ENCODE measurements at places on chromosomes 7 and 10.
A peak's percentile ranks its signal among the peaks of the same experiment; 100 is the strongest.

DNA sequence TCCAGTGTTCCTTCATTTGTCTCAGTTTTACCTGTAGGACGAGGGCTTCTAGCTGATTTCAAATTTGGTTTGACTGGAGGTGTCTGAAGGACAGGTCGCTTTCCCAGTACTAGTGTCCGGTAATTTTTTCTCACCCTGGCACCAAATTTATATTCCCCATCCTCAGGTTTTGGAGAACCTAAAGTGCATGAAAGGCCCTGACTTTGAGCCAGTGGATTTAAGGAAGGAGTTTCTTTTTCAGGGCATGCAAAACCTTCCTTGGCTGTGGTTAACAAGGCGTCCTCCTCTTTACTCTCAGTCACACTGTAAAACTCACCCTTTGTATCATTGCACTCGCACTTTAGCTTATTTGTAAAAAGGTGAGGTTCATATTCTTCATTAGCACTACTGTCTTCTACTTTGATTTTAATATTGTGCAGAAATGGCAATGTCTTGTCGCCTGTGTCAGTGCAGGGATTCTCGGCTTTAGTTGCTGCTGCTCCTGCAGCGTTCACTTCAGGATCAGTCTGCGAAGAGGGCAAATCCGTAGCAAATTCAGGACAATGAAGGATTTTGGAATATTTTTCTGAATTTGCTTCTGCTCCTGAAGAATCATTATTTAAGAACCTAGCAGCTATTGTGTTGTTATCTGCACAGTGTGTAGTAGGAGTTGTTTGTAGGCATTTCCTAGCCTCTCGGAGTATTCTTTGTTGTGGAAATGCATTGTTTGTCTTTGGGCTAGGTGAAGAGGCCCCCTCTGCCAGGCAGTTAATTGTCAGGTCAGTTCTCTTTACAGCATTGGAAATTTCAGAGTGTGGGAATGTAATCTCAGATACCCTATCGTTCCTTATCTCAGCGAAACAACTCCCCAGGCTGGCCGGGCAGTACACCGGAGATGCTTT, 9.9 kb downstream of the SKIDA1 start:
- peaks cover 75% of the 10 kb centered on the region for H3K27me3 ChIP-seq
- H3K27ac ChIP-seq = no peak overlapping the region
- H3K4me3 ChIP-seq = peak overlapping the region; percentile 88
- peaks cover 37% of the 10 kb centered on the region for H3K4me1 ChIP-seq
- no peaks in the 10 kb centered on the region for H3K36me3 ChIP-seq
- no peak for DNase-seq

DNA sequence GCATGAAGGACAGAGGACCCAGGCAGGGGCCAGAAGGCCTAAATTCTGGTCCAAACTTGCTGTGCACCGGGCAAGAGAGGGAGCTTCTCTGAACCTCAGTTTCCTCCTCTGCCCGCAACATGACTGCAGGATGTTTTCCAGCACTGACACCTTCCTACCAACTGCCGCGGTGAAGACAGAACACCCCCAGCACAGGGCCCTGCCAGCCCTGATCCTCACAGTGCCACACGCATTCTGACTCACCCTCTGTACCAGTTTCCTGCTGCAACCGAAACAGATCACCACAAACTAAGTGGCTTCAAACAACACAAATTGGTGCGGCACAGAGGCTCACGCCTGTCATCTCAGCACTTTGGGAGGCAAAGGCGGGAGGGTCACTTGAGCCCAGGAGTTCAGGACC, 18.1 kb downstream of the MAD1L1 start:
- peak overlapping the region; percentile 65 for H3K27ac ChIP-seq
- no peak for DNase-seq
- H3K4me3 ChIP-seq = no peak overlapping the region
- H3K36me3 ChIP-seq = peaks cover 90% of the 10 kb centered on the region
- H3K27me3 ChIP-seq = no peaks in the 10 kb centered on the region

GRCh38 chr7:50164559-50165170, 71.6 kb upstream of the ZPBP start:
- no peak for DNase-seq
- no peaks in the 10 kb centered on the region for H3K27me3 ChIP-seq
- H3K4me1 ChIP-seq = peaks cover 74% of the 10 kb centered on the region
- no peak overlapping the region for H3K4me3 ChIP-seq

DNA sequence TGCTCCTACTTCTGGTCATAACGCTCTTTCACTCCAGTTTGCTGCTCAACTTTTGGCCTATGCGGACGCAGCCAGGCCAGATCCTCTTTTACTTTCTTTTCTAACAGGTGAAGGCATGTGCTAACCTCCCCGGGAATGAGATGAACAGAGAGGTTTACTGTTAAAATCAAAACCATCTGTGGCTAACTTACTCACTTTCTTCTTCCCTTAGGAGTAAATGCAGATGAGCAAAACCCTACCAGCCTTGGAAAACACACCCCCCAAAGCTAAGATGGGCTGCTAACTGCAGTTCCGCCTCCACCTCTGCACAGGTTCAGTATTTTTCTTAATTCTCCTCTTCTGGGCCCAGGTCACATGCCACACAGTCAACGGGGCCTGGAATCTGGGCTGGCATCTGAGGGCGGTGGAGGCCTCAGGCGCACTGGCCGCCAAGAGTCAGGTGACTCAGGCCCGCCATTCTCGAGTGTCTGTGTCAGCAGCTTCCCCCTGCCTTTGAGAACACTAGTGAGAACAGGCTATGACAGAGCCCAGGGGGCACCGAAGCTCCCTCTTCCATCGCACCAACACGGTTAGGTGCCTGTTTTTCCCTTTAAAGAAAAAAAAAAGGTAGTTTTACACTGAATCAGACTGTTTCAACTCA, 11.1 kb downstream of the FAM53B start:
- H3K27ac ChIP-seq = peak overlapping the region; percentile 94
- H3K36me3 ChIP-seq = peaks cover 6% of the 10 kb centered on the region

GRCh38 chr10:22320591-22321155, at the start of gene BMI1:
Gene BMI1, plus strand, starts transcription at chr10:22321099. Its CDS starts 5,351 bp downstream, at chr10:22326450.
- peaks cover 49% of the 10 kb centered on the region for H3K4me1 ChIP-seq
- H3K27me3 ChIP-seq = no peaks in the 10 kb centered on the region
- H3K27ac ChIP-seq = peak within 1 kb of the TSS; percentile 97
- H3K4me3 ChIP-seq = peak within 1 kb of the TSS; percentile 92

GRCh38 chr7:12256090-12256489, 45.0 kb downstream of the TMEM106B start:
- H3K27me3 ChIP-seq = peaks cover 12% of the 10 kb centered on the region
- peaks cover 12% of the 10 kb centered on the region for H3K36me3 ChIP-seq
- no peak overlapping the region for H3K4me3 ChIP-seq
- no peaks in the 10 kb centered on the region for H3K4me1 ChIP-seq
- H3K27ac ChIP-seq = no peak overlapping the region

- H3K36me3 ChIP-seq = no peaks in the 10 kb centered on the region
- peaks cover 12% of the 10 kb centered on the region for H3K27me3 ChIP-seq
These were observed 11.2 kb downstream of the SLC13A4 start for GRCh38 chr7:135716677-135717238.

DNA sequence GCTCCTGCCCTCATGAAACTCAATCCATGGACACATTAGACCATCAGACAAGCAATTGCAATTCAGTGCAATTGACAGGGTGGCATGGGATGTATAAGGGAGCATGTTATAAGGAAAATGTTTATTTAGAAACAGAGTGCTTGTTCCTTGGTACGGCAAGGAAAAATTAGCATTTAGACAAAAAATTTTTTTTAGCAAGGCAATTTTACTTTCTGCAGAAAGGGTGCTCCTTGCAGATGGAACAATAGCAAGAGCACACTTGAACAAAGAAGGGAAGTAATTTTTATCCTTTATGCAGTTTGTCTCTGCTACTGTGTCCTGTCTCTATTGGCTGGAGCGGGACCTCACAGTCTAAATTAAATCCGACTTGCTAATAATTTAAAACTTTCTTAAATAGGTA, 6.2 kb upstream of the BAG3 start:
- H3K4me3 ChIP-seq = no peak overlapping the region
- no peaks in the 10 kb centered on the region for H3K36me3 ChIP-seq
- no peak overlapping the region for H3K27ac ChIP-seq
- no peaks in the 10 kb centered on the region for H3K27me3 ChIP-seq
- H3K4me1 ChIP-seq = no peaks in the 10 kb centered on the region

DNA sequence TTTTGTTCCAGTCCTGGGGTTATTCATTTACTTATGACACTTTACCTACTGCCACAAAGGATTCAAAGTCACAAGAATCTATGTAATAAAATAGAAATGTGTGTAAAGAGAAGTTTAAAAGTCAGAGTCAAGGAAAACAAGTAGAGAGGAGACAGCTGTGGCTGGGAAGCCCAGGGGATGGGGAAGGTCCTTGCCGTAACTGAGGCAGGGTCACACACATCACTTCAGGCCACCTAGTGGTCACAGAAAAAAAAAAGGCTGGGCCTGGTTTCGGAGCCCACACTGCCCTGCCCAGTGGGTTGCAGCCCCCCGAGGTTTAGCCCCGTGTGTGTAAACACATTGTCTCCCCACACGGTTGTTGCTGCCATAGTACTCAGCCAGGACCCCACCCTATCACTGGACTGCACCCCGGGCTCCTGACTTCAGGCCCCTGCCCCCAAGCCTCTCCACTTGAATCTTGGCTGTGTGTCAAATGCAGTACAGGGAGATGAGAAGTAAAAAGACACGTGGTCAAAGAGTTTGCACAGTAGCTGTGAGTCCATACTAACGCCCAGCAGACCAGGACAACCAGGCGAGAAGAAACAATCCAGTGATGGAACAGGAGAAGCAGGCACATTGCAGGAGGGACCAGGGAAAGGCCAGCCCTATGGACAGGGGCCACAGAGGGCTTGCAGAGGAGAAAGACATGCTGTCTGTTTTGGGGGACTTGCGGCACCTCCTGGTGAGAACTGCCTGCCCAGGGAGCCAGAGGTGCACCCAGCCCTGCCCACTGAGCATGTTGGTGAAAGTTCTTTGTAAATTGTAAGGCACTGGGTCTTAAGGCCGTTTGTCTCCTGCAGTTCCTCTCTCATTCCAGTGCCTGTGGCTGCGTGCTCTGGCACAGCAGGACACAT, 91.4 kb upstream of the MACROH2A2 start:
- H3K27me3 ChIP-seq = peaks cover 9% of the 10 kb centered on the region
- peaks cover 58% of the 10 kb centered on the region for H3K4me1 ChIP-seq
- DNase-seq = no peak
- H3K4me3 ChIP-seq = no peak overlapping the region

- peaks cover 11% of the 10 kb centered on the region for H3K27me3 ChIP-seq
- peaks cover 5% of the 10 kb centered on the region for H3K4me1 ChIP-seq
These were observed at the start of gene ZNF365 for GRCh38 chr10:62373995-62374861. Gene ZNF365, plus strand, starts transcription at chr10:62374369. Its CDS starts 1,825 bp downstream, at chr10:62376194.

GRCh38 chr10:105718207-105718995, 1077.3 kb downstream of the SORCS3 start:
- H3K4me1 ChIP-seq = no peaks in the 10 kb centered on the region
- no peaks in the 10 kb centered on the region for H3K27me3 ChIP-seq
- no peaks in the 10 kb centered on the region for H3K36me3 ChIP-seq
- no peak overlapping the region for H3K27ac ChIP-seq

- DNase-seq = no peak
- H3K4me1 ChIP-seq = no peaks in the 10 kb centered on the region
These were observed 65.3 kb downstream of the CUZD1 start for GRCh38 chr10:122780391-122780790.

DNA sequence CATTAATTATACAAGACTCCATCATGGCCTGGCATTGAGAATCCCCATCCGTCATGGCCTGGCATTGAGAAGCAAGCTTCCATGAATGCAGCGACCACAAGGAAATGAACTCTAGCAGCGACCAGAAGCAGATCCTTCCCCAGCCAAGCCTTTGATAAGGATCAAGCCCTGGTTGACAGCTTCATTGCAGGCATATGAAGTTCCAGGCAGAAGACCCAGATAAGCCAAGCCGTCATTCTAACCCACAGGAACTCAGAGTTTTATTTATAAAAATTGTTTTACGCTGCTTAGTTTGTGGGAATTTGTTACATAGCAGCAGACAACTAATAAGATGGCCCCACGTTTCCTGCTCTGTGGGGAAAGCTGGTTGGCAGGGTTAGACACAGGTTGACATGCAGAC, 642.3 kb downstream of the GATA3 start:
- H3K36me3 ChIP-seq = no peaks in the 10 kb centered on the region
- no peak for DNase-seq
- no peaks in the 10 kb centered on the region for H3K4me1 ChIP-seq
- no peak overlapping the region for H3K4me3 ChIP-seq

DNA sequence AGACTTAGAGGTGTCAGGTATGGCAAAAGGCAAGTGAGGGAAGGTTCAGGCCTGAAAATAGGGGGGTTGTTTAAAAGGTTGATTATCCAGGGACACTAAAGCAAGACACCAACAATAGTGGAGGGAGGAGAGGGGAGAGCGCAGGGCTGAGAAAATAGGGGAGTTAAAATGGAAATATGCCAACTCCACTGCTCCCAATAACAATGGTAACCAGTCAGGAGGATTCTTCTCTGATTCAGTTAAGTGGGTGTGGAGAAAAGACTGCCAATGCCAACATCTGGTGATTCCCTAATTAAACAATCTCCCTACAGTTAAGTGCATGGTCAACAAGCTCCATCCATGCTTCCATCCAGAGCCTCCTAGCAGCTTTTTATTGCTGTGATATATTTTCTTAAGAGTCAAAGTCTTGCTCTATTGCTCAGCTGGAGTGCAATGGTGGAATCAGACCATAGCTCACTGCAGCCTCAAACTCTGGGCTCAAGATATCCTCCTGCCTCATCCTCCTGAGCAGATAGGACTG, 183.3 kb downstream of the JAZF1 start:
- peaks cover 37% of the 10 kb centered on the region for H3K4me1 ChIP-seq
- no peaks in the 10 kb centered on the region for H3K27me3 ChIP-seq
- no peak overlapping the region for H3K27ac ChIP-seq
- H3K36me3 ChIP-seq = peaks cover 22% of the 10 kb centered on the region
- no peak overlapping the region for H3K4me3 ChIP-seq
- no peak for DNase-seq

GRCh38 chr7:129210256-129210988, 14.4 kb upstream of the AHCYL2 start:
- H3K4me3 ChIP-seq = no peak overlapping the region
- DNase-seq = peak; percentile 60
- H3K27ac ChIP-seq = no peak overlapping the region
- H3K36me3 ChIP-seq = no peaks in the 10 kb centered on the region
- H3K4me1 ChIP-seq = peaks cover 3% of the 10 kb centered on the region
- H3K27me3 ChIP-seq = no peaks in the 10 kb centered on the region

DNA sequence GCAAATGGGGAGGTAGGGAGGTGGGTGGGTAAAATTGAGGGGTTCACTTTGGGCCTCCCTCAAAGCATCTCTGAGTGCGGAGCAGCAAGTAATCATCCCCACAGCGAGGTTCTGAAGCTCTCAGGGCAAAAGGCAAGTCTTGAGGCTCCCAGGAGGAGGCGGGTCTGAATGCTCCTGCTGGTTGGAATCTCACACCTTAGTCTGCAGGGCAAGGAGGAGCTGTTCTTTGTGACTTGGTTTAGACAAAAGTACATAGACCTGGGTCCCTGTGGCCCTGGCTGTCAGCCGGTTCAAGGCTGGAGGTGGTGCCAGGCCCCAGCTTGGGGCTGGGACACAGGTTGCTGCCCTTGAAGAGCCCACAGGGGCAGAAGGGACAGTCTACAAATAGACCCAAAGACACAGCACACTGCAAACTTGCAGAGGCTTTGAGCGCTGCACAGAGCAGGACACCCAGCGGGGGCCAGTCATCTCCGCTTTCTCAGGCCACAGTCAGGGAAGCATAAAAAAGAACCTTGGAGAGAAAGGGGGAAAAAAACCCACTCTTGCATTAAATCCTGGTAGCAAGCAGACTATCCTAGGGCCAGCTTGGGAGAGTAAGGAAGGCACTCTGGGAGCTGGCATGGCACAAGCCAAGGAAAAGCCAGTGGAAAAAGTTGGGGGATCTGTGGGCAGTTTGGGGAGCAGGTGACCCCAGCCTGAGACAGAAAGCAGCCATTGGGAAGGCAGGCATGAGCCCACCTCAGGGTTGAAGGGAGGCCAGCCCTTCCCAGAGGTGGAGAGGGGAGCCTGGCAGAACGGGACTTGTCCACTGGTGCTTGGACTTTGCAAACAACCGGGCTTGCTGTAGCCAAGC, 926 bp upstream of the C10orf71 start:
- H3K27me3 ChIP-seq = no peaks in the 10 kb centered on the region
- no peak overlapping the region for H3K4me3 ChIP-seq
- no peaks in the 10 kb centered on the region for H3K36me3 ChIP-seq
- no peak overlapping the region for H3K27ac ChIP-seq
- H3K4me1 ChIP-seq = peaks cover 17% of the 10 kb centered on the region

Measured in stimulated activated naive B cell treated with anti-CD40 and anti-IgM and Interleukin-4, amounts not matched to agents 10 μg/mL and 1 μg/mL and 100 μg/mL, for 72 hours (primary cell).